Bronchial epithelial cell (primary cell): ENCODE measurements at places on chromosomes 13 and 19.

DNA sequence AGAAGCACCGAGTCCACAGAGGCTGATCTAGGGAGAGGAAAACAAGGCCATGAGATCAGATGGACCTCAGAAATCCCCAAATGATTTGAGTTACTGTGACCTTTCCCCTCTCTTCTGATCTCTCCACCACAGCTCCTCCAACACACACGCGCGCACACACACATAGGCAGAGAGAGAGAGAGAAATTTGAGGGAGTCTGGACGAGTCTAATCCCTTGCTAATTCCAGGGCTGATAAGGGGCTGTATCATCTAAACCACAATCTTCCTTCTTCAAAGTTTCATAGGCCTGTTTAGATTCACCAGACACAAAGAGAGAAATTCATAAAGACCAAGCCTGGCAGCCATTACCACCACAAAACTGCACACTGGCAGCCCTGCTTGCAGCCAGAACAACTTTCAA is 8.6 kb downstream of the ZFP82 start:
- no peak for DNase-seq

GRCh38 chr13:111449041-111449440 is 128.6 kb downstream of the TEX29 start:
- no peak for DNase-seq

GRCh38 chr19:5042556-5042955 is 73.6 kb downstream of the KDM4B start:
- no peak for DNase-seq

GRCh38 chr19:40444825-40445312 is 734 bp upstream of the SERTAD3 start:
- no peak for DNase-seq

DNA sequence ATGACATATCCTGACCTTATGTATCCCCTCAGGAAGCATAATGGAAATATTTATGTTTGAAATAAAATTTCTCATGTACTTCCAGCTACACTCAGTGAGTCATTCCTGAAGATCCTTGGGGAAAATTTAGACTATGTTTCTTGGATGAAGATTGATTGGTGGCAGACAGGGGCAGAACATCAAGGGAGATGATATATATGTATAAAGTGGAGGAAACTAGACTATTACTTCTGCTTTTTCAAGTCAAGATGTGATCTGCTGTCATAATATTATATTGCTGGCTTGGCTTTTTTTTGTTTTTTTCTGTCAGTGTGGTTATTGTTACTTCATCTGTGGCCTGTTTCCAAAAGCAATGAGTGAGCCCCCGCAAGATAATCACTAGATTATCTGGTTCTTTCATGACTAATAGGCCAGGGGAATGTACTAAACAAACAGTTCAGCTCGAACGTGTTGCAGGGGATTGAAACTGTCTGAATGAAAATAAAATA is 87.2 kb upstream of the TNFSF11 start:
- peak; percentile 95 for DNase-seq

- DNase-seq = peak; percentile 49
Observed at GRCh38 chr13:76929851-76930374, 18.4 kb upstream of the ACOD1 start.

GRCh38 chr19:32346901-32347300 is 1.5 kb downstream of the ZNF507 start:
- DNase-seq = no peak

DNA sequence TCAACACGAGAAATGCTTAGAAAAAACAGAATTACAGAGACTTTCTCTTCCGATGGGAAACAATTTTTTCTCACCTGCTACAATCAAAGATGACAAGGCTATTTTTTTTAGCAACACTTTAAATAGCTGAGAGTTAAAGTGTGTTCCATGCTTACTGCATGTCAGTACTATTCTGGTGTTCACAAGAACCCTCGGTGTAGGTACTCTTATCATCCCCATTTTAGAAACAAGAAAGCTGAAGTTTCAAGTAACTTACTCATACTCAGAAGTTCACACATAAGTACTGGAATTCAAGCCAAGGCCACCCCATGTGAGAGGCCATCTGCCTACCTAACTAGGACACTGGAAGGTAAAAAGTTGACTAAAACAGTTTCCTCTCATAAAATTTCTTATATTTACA is 9.0 kb upstream of the TNFRSF19 start:
- no peak for DNase-seq

DNA sequence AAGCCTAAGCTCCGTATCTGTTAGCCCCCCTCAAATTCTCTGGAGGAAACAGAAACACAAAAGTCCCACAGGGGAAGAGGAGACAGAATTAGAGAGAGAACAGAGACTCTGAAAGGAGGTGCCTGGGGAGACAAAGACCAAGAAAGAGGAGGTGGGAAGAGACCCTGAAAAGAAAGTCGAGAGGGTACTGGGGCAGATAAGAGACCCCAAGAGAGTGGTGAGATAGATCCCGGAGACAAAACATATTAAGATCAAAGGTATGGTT is 915 bp upstream of the GRWD1 start:
- no peak for DNase-seq

GRCh38 chr13:38366954-38367645 is 17.4 kb downstream of the UFM1 start:
- peak; percentile 90 for DNase-seq

GRCh38 chr13:113900646-113901045 is 36.8 kb upstream of the GAS6 start:
- DNase-seq = no peak
